ENCODE measurements at places on chromosomes 2 and 18.

GRCh38 chr18:49862656-49863385 lies 49.5 kb upstream of the ACAA2 start:
- no peak for DNase-seq

DNA sequence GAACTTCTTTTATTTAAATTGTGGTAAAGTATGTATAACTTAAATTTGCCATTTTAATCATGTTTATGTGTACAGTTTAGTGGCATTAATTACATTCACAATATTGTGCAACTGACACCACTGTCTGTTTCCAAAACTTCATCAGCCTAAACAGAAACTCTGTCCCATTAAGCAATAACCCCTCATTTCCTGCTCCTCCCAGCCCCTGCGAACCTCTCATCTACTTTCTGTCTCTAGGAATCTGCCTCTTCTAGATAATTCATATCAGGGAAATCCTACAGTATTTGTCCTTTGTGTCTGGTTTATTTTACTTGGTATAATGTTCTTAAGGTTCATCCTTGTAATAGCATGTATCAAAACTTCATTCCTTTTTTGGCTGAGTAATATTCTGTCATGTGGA lies 75.1 kb downstream of the BOLA3 start:
- no peak for DNase-seq

DNA sequence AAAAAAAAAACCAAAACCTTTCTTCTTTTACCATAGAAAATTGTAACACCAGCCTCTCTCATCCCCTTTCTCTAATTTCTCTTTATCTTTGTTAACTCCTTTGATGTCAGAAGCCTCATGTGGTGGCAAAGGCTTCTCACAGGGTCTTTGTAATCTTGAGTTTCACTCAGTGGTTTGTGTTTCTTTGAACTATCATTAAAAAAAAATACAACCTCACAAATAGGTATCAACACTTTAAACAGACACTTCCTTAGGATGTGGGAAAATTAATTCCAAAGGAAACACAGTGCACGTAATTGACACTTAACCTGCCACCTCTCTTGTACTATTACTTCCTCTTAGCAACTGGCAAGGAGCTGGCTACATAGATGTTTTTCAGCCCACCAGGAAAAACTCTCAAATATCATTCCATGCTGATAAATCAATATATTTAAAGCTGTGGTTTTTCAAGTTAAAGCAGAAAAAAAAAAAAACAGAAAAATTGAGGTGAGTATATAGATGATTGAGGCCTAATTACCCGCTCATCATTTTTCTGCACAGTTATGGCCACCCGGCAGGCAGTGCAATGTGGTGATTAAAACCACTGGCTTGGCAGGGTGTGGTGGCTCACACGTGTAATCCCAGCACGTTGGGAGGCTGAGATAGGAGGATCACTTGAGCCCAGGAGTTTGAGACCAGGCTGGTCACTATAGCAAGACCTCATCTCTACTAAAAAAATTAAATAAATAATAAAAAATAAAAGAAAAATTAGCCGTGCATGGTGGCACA lies 193.5 kb downstream of the MYO3B start:
- DNase-seq = no peak

GRCh38 chr2:238524426-238524983 lies 97.8 kb downstream of the ASB1 start:
- no peak for DNase-seq

- no peak for DNase-seq
Measured at GRCh38 chr18:47436871-47437270, 185.4 kb upstream of the SKOR2 start.

- no peak for DNase-seq
Measured at GRCh38 chr18:74012954-74013630, 134.5 kb downstream of the FBXO15 start.

DNA sequence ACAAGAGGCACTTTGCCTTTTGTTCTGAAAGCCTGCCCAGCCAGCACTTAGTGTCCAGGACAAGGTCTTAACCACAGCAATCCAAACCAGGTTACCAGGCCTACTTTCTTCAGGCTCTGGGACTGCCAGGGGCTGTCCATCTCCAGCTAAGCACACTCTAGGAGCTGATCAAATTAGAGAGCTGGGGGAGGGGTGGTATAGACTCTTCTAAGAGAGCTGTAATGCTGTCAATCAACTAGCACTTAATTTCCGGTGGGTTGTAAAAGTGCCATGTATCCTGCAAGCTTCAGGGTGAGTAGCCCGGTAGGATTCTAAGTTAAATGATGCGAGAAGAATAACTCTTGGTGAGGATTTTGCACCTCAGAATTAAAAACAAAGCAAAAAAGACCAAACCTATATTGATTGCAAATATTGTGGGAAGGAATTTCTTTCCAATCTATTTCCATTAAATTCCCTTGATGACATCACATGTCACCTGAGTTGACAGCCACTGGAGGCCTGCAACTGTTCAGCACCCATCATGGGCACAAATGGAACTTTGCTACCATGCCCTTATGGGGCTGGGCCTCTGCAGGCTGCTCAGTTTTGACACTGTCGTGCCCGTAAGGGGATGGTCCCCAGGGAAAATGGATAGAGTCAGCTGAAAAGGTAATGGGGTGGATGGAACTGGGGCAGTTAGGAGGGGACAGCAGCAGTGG lies 8.7 kb upstream of the COX7A2L start:
- DNase-seq = no peak

GRCh38 chr18:10020171-10020570 lies 106.4 kb downstream of the VAPA start:
- no peak for DNase-seq

DNA sequence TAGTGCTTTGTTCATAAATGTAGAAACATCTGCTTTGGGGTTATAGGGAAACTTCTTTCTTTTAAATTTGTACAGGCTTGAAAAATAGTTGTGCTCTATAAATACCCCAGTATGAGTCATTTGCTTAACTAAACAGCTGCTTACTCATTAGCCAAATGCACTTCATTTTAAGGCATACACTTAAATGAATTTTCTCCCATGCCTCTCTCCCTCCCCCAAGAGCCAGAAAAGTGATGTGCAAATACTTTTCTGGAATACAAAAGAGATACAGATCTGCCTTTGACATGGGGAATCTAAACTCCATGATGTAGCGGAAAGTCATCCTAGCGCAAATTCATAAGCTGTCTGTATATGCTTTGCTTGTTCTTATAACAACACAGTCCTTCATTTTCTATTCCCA lies 469.4 kb downstream of the DLGAP1 start:
- DNase-seq = no peak

DNA sequence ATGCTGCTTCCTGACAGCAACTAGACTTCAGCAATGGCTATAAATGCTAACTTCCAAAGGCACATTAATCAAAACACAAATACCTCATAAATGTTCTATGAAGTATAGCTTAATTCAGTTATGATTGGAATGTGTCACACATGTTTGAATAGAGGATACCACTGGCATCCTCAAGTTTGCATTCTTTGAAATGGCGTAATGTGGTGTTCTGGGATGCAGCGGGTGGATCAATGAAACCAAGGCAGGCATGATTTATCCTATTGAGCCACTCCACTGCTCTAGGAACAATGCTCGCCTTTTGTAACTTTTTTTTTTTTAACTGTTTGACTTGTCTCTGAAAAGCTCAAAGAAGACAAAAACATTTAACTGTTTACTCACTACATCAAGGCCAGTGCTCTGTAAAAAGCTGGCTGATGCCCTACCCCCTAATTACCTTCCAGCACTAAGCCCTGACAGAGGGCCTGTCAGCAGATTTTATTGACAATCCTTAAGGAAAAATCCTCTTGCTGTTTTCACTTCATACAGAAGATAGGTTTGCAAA lies 278.8 kb upstream of the SESTD1 start:
- DNase-seq = no peak

DNA sequence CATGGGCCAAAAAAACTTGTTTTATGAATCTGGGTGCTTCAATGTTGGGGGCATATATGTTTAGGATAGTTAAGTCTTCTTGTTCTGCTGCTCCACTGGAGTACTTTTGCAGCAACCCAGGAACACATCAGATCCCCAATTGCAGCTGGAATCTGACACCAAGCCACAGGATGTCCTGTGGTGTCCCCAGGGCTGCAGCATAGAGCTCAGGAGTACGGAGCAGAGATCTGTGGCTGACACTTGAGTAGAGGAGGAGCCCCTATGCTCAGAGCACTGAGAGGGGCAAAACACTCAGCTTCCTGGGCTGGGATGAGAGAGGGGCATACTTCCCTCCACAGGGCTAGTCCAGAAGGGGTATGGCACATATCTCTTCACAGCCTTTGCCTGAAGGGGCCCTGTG lies 138.9 kb upstream of the ERBB4 start:
- DNase-seq = no peak

GRCh38 chr2:158822193-158822592 lies 27.1 kb downstream of the DAPL1 start:
- DNase-seq = no peak

DNA sequence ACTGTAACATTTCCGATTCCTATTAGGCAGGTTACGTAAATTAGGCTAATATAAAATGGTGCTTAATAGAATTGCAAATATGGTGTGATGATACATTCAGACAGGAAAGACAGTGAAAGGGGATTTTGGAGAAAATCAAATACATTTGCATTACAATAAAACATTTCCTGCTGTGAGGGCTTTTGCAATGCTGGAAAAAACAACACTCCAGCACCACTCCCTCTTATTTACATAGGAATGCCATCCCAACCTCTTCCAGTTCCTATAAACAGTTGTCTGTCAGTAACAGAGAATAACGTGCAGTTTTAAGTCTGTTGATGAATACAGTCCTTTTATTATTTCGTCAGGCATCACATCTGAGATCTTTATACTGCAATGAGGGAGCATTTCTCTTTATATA lies 298.8 kb upstream of the FANCL start:
- DNase-seq = no peak

DNA sequence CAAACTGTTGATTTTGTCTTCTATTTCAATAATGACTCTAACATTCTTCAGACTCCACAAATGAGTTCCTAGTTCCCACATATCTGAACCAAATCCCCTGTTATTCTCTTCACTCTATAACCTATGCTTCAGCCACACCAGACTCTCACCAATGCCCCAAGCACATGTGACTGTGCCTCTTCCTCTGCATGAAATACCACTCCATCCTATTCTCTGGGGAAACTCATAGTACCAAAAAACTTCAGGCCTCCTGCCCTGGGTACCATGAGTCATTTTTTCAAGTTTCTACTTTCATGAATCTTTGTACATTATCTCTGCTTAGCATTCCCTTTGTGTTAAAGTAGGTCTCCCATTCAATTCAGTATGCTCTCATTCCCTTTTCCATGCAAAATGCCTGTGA lies 353.2 kb downstream of the ZEB2 start:
- DNase-seq = no peak

- DNase-seq = no peak
Measured at GRCh38 chr2:241105641-241106040, 3.6 kb upstream of the MTERF4 start.

GRCh38 chr18:9575558-9575957 lies 38.8 kb downstream of the PPP4R1 start:
- no peak for DNase-seq

DNA sequence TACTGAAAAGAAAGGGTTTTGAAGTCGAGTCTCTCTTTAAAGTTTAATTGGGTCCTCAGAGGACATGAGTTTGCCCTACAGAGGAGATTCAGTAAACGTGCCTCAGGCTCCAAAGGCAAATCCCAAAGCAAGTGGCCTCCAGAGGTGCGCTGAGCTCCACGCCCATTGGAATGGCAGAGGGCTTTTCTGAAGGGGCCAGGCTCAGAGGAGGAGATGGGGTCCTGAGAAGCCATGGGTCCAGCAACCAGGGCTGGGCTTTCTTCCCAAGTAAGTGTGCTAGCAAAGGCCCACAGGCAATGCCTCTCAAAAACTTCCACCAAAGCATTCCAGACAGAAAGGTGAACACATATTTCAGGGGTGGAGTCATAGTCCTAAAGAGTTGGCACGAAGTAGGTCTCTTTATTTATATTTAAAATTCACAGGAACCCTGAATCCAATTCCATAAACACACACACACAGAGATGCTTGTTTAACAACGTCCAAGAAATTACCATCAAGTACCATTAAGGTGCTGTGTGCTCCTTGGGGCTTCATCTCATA lies 93.0 kb upstream of the SH3BP4 start:
- no peak for DNase-seq

- no peak for DNase-seq
Measured at GRCh38 chr2:182445391-182445965, 18.6 kb upstream of the PDE1A start.

- DNase-seq = no peak
Measured at GRCh38 chr2:168594778-168595177, 138.7 kb downstream of the CERS6 start.

GRCh38 chr2:153890576-153890975 lies 18.9 kb downstream of the GALNT13 start:
- no peak for DNase-seq

DNA sequence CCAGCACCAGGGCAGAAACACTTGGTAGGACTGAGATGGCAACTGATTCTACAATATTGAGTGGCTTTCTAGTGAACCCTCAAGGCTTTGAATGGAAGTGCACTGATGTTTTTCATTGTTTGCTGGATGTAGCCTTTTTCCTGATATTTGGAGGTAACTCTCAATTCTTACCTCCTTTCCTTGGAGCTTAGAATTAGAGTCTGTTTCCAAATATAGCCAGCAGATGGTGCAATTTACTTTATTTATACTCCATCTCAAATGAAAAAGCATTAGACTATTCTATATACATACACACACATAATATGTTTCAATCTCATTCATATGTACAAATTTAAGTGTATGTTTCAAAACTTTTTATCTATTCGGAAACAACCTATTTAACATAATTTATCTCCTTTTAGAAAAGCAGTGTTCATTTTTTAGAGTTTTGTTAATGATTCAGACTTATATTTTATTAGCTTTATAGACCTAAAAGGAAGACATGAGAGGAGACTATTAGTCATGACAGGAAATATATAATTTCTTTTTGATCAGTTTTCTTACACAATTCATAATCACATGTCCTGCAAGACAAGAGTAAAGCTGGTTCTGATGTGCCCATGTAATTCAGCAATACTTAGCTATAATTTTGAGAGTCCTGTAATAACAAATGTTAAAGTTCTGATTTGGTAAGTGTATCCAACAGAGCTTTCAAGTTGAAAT lies 124.8 kb downstream of the NUP35 start:
- DNase-seq = no peak

DNA sequence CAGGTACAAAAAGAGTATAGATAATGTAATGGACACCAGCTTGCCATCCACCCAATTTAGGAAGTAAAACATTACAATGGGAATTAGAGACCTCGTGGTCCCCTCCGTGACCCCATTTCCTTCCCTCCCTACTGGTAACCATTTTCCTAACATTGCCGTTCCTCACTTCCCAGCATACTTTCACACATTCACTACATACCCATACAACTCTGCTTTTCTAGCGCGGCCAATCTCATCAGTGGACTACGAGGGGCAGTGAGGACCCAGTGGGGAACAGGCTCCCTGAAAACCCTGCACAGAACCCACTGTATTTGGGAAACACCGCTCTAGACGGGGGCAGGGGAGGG lies 1.1 kb downstream of the ENOSF1 start:
- DNase-seq = no peak

All from stimulated activated CD4-positive, alpha-beta T cell treated with anti-CD3 and anti-CD28 coated beads, Interleukin-1b, Interleukin-23, amount 100 ng/mL, for 1 hour (primary cell).